Stimulated activated CD8-positive, alpha-beta memory T cell treated with anti-CD3 and anti-CD28 coated beads, Interleukin-7, amount 100 ng/mL, for 48 hours (primary cell): ENCODE measurements at places on chromosomes 1 and 21.
A peak's percentile ranks its signal among the peaks of the same experiment; 100 is the strongest.

GRCh38 chr1:6111991-6112689 lies 66.5 kb downstream of the KCNAB2 start:
- DNase-seq, result no peak

DNA sequence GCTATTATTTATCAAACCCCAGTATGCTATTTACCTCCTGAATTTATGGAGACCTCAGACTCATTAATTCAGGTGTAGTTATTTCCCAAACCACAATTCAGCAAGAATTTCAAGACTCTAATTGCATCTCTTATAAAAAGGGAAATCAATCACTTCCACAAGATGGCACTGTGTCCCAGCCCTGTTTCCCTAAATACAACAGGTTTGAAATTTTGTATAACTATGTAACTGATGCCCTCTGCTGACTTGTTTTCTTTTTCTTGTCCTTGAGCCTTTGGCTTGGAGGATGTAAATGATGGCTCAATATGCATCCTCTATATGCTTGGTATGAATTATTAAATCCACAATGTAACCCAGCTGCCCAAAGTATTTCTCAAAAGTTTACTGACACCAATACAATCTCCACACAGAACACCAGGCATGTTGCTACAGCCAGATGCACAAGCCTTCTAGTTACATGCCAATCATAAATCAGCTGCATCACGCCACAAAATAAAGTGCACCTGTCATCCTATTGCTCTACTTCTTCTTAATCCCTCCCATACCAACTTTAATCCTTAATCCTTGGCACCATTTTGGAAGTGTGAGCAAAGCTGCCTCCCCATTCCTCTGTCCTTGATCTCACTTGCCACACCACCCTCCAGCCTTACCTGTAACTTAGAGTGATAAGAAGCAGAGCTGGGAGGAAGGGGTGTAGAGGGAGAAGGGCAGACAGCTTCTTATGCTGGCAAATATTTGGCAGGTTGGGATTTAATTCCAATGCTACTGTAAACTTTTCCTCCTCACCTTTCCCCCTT lies 9.0 kb downstream of the C1orf105 start:
- DNase-seq, result no peak

DNA sequence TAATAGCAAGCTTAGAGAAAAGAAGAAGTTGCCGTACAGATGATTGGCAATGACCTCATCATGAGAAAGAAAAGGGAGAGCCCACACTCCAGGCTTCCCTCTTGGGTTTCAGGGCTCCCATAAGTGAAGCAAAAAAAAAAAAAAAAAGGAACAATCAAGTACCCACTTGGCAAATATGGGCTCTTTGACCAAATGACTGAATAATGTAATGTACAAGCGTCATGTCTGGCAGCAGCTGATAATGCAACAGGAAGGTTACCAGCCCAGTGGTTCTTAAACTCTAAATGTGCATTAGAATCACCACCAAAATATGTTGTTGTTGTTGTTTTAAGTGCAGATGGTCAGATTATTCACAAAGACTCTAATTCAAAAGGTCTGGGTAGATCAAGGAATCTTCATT lies 13.5 kb downstream of the TNFSF4 start:
- DNase-seq, result no peak

DNA sequence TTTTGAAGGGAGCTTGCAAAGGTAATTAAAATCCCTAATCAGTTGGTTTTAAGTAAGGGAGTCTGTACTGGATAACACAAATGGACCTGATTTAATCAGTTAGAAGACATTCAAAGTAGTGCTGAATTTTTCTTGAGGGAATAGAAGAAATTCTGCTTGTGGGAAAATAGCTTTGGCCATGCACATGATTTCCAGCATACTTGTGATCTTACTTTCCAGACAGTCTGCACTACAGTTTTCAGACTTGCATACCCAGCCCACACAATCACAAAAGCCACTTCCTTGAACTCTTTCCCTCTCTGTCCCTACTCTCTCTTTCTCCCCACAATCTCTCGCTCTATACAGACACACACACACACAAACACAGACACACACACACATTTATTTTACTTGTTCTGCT lies 852.1 kb downstream of the PLA2G4A start:
- DNase-seq, result no peak

DNA sequence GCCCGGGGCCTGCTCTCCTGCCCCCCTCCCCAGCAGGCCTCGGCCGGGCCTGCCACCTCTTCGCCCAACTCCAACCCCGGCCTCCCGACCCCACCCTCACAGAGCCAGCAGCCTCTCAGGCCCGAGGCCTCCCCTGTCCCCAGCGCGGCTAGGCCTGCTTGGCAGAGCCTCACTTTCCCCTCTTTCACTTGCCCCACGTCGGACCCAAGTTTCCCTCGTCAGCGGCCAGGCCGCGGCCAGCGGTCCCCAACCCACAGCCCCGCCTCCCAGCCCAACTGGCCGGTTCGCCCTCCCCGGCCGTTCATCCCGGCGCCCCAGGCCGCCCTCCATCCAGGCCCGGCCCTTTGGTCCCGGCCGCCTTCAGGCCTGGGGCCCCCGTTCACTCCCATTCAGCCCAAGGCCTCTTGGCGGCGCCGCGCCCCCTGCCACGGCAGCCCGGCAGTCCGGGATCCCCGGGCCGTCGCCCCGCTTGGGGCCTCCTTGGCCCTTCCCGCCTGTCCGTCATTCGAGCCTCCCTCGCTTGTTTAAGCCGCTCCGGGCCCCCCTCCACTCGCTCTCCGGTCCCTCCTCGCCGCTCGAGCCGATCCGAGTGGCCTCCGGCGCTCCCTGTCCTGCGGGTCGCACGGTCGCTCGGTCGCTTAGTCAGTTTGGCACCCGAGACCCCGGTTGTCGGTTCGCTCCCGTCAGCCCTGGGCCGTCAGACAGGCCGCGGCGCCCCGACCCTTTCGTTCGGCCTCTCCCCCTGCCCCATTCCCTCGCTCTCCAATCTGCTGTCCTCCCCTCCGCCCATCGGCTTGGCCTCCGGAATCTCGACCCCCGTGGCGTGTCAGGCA lies 1.4 kb downstream of the LRRC41 start:
- DNase-seq, result peak; percentile 27

DNA sequence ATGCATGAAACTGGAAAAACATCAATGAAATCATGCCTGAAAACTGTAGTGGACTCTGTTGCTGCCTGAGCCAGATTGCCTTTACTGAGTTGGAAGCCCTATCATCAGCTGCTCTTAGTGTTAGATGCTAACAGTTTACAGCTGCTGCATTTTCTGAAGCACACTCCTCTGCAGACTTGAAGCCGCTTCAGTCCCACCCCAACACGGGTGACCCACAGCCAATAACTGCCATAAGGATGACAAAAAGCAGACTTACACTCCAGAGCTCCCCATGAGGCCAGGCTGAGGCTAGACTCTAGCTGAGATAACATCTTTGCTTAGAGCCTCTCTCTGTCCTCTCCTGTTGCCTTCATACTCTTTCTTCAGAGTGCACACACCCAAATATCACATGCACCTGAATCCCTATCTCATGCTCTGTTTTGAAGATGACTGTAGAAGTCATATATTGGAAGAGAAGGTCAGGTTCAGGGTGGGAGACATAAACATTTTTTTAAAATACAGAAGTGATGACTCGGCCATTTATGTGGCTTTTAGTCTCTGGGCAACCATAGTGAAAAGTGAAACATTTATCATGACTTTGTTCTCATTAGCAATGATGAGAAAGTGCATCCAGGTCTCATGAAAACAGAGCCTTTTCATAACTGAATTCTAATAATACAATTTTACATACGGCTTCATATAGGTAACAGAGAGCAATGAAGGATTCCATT lies 161.0 kb downstream of the KCNK2 start:
- no peak for DNase-seq

DNA sequence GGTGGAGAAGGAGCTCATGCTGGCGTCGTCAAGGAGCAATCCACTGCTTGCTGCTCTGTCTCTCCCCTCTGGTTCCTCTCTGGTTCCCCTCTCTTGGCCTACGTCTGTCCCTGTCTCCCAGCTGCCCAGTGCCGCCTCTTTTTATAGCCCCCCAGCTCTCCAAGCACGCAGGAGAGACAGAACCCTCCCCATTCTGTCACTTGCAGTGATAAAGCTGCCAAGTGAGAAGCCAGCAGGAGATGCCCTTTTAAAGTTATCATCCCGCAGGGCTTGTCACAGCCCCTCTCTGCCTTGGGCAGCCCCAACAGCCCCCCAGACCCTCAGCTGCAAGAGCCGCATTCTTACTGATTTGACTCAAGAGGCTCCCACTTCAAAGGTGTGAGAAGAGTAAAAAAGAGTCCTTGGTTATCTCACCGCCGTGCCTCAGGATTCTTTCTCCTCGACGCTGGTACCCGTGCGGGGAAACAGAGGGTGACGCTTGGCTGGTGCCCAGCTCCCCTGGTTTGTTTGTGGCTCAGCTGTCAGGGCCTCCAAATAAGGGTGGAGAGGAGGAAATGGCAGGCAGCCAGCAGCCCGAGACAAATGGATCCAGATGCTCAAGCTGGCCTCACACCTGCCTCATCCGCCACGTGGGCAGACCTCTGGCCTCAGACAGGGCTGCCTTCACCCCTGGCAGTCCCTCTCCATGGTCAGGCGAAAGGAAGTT lies at the start of gene NPPA:
NPPA (minus strand) TSS at position 117 of the 706 bp plus-strand sequence; CDS start at position 18, 99 bp downstream.
- no peak for DNase-seq

DNA sequence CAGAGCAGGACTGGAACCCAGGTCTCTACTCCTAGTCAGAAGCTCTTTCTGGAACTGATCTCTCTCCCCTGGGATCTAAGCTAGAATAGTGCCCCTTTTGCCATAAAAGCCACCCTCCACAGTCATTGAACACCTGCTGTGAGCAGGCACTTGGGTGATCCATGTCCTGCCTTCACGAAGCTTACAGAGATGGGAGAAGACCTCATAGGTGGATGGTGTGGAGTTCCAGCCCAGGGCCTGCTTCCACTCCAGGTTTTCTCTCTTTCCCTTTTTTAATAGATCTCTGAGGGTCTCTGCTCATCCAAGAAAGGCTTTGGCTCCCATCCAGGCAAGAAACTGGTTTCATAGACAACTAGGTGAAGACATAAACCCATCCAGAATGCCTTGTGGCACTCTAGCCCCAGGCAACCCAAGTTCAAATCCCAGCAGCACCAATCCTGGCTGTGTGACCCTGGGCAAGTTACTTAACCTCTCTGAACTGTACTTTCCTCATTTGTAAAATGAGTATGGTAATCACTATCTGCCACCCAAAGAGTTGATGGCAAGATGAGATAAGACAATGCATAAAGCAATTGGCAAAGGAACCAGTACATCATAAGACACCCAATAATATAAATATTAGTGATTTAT lies 46.4 kb upstream of the TMEM51 start:
- DNase-seq, result no peak

- no peak for DNase-seq
Measured at GRCh38 chr1:39802496-39803260, 14.0 kb upstream of the BMP8B start.

GRCh38 chr1:24228311-24228710 lies 41.2 kb upstream of the IFNLR1 start:
- DNase-seq, result no peak

DNA sequence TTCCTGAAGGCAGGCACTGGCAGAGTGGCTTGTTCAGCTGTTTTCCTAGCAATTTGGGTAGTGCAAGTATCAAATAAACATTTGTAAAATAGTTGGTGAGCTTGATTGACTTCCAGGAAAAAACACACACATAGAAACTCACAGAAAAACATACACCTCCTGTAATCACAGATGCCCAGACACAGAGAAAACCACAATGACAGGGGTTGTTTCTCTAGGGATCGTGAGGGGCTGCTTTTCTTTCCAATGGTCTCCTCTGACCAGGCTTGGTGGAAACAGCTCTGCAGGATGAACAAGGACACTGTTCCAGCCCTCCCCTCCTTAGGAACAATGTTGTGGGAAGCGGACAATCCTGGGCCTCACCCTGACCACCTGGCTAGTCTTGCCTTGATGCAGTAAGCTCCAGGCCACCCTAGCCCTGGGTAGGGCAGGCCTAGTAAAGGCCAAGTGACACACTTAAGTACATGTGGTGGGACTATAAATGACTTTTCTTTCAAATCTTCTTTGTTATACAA lies 142.5 kb upstream of the HMGB4 start:
- DNase-seq, result no peak

GRCh38 chr1:71270394-71270915 lies 189.6 kb upstream of the ZRANB2 start:
- no peak for DNase-seq

DNA sequence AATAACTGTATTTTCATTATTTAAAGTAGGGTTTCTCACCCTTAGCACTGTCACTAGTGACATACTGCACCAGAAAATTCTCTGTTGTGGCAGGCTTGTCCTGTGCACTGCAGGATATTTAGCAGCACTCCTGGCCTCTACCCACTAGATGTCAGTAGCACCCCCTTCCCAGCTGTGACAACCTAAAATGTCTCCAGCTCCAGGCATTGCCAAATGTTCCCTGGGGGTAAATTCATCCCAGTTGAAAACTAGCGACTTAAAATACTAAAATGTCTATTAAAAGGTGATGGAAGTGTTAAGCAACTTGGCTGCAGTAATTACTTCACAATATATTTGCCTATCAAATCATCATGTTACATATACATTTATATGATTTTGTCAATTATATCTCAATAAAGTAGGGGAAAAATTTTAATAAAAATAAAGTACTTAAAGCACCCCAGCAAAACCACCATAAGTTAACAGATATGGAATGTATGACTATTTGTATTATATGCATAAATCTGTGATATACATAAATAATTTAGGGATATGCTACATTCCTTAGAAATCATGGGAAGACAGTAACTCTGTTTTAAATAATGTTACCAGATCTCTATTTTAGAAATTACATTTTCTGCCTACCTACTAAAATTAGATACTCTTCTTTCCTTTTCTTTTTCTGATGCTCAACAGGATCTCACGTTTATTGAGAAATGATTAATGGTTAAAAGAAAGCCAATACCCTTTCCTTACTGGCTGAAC lies 74.6 kb downstream of the ARID4B start:
- no peak for DNase-seq

GRCh38 chr1:53371851-53372250 lies 44.0 kb upstream of the LRP8 start:
- DNase-seq, result no peak

DNA sequence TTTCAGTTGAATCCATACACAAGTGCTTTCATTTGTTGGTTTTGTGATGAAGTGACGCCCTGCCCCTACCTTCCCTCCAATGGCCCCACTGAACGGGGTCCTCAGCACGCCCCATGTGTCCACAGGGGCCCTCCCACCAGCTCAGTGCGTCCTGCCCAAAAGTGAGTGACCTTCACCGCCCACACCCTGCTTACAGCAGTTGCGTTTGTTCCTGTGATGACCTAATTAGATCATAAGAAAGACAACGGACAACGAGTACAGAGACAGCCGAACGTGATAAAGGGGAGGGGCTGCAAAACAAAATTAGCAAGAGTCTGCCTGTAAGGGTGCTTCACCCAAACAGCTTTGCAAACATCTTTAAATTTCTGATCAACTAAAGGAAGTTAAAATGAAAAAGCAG lies 38.2 kb upstream of the RIPK4 start:
- DNase-seq, result no peak

DNA sequence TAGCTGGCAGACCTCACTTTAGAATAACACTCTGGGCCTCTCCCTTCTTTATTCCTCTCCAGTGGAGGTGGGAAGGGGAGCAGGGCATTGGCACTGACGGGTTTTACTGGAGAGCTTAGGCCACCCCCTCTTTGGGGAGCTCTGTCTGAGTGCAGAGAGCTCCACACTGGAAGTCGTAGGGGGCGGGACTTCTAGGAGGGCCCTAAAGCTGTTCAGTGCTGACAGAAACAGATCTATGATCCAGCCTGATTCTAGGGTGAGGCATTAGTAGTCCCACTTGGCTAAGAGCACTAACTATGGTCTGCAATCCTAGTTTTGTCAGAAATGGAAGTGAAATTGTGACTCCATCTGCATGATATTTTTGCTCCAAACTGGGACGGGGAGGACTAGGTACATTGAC lies 138.7 kb downstream of the MIS18A start:
- DNase-seq, result no peak
